NCI-H1930 (cell line): ENCODE measurements at places on chromosomes 1 and 21.
A peak's percentile ranks its signal among the peaks of the same experiment; 100 is the strongest.

DNA sequence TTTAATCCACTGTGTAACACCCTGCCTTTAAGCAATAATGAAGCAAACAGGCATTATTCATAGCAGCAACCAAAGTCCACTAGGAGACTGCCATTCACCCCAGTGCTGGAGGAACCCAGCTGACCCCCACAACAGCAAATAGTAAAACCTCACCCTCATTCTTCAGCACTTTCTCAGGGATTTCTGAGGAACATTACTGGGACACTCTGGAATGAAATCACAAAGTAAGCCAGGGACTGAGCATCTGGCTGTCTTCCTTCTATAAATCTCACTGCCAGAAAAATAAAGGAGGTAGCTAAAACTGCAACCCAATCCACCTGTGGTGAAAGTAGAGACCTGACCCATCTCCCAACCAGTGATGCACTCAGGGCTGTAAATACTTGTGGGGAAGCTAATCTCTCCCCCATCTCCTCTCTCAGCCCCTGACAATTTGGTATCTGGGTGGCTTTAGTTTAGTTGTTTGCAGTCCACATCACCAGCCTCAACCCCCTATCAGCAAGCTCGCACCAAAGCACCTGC lies 47.1 kb downstream of the COL6A1 start:
- no peak for DNase-seq

GRCh38 chr1:31700468-31701090 lies 3.2 kb downstream of the COL16A1 start:
- DNase-seq: no peak

- no peak for DNase-seq
Measured at GRCh38 chr1:14791654-14792053, 193.2 kb downstream of the KAZN start.

DNA sequence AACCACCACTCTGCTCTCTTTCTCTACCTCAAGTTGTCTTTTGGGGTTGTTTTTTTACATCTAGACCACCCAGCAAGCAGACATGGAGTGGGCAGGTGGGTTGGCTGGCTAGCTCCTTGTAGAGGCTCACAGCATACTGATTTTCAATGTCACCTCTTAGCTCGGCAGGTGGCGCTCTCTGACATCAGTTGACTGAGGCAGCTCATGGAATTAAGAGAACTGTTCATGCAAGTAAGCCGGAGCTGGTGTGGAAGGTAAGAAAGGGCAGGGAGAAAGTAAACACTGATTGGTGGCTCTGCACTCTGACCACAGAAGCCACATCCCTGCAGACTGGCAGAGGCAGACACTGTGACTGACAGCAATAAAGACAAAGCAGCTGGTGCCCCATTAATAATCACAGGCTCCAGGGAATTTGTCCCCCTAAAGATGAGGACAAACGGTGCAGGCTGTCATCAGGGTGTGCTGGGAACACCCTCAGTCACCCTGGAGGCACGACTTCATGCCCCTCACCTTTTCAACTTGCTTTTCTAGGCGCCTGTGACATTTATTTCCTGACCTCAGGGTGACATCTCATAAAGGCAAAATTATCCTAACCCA lies 226.8 kb downstream of the LMX1A start:
- peak; percentile 59 for DNase-seq

DNA sequence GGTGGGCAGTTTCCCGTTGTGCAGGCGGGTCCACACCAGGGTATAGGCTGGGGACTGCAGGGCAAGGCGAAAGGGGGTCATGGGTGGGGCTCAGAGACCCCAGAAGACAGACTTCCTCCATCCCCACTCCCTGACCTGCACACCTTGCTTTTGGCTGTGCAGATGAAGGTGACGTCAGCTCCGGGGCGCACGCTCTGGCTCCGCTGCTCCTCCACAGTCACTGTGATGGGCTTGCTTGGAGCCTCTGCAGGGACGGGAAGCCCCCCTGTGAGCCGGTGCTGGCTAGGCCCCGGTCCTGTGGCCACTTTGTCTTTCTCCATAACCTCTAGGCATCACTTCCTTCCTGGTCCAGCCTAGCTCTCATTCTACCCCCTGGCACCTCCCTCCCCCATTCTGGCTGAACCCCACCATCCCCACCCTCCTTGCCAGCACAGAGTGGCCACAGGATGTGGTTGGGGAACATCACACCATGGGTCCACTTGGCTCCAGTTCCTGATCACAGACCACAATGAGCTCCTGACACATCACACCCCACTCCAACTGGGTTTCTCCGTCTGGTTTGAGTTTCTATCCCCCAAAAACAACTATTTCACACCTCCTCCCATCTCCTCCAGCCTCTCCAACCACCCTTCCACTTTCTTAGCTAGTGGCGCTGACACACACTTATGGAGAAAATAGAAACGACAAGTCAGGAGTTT lies 45.2 kb downstream of the LDLRAD2 start:
- no peak for DNase-seq
